Fibroblast of the aortic adventitia (primary cell): ENCODE measurements at places on chromosomes 3 and 15. TPM values are rescaled to one million over a fixed set of nuclear protein-coding genes. Genes with fewer than 3 reads are reported as not detected.

GRCh38 chr15:83653639-83654378, at the start of gene ADAMTSL3:
ADAMTSL3 (plus strand) TSS chr15:83654123; CDS start chr15:83655762, 1,639 bp downstream.
- peak; percentile 39 for DNase-seq

GRCh38 chr3:10833855-10834414, 17.9 kb downstream of the SLC6A11 start:
- DNase-seq: no peak

- no peak for DNase-seq
Measured at GRCh38 chr3:114714237-114714636, 420.4 kb downstream of the TIGIT start.

- no peak for DNase-seq
Measured at GRCh38 chr3:128210711-128211110, 57.4 kb downstream of the EEFSEC start.

DNA sequence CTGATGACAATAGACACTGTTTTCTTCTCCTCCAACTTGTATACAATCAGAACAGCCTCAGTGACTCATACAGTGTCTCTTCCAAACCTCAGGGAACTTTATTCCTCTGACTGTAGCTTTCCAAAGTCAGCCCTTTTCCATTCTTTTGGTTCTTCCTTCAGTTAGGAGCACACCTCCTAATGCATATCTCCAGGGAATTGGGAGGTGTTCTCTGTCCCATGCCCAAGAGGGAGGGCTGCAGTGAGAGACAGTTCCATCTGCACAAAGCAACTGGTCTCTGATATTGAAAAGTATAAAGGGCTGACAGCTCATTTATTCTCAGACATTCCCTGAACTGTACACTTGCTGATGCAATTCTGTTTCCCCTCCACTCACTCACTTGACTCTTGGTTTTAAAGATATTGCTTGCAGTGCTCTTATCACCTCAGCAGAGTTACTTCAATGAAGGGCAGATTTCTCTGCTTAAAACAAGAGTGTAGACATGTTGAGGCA, 337.8 kb upstream of the TBC1D5 start:
- DNase-seq: peak; percentile 65

DNA sequence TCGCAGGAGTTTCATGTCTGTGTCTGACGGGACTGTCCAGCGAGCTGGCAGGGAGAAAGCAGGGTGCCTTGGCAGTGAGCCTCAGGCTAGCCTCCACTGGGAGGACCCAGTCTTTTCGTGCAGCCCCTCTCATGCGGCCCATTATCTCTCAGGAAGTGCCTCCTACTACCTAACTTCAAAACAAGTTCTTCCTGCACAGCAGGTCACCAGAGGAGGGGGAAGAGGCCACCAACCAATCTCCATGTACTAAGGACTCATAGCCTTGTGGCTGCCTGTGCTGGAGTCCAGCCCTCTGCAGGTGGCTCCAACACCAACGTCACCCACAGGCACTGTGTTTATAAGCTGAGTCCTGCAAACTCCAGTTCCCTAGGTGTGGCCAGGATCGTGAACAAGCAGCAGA, 4.8 kb downstream of the VIPR1 start:
- no peak for DNase-seq

DNA sequence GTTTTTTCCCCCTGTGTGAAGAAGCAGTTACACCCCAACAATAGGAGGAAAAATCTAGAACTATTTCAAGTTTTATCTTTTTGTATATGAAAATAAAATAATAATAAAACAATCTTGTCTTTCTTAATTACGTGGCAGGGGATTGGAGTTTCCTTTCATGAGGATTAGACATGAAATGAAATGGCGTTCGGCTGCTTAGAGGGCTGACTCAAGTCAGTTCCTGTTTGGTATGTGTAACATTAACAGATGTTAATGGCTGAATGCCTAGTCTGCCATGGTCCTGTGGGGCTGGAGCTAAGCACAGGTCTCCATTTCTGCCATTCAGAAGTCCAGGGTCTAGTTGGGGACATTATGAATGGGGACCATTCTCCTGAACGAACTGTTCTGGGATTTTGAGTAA, 3.1 kb upstream of the EXOG start:
- DNase-seq: peak; percentile 42

GRCh38 chr3:126300761-126301481, 56.3 kb downstream of the KLF15 start:
- peak; percentile 36 for DNase-seq

GRCh38 chr3:161177991-161178390, 43.1 kb upstream of the NMD3 start:
- DNase-seq: peak; percentile 12

DNA sequence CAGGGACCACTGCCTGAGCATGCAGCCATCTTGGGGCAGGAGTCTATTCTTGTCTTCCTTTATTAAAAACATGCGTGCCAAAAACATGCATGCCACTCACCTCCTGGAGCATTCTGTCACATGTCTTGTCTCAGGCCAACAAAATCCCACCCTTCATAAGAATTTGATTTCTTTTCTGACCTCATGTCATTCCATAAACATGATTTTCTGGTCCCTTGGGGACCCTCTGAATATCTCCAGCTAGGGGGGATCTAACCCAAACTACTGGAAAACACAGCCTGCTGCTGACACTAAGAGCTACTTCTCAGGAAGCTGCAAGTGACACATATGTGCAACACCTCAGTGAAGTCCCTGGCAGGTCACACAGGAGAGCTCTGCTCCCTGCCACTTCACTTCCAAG, 26.8 kb upstream of the NOX5 start:
- DNase-seq: no peak

DNA sequence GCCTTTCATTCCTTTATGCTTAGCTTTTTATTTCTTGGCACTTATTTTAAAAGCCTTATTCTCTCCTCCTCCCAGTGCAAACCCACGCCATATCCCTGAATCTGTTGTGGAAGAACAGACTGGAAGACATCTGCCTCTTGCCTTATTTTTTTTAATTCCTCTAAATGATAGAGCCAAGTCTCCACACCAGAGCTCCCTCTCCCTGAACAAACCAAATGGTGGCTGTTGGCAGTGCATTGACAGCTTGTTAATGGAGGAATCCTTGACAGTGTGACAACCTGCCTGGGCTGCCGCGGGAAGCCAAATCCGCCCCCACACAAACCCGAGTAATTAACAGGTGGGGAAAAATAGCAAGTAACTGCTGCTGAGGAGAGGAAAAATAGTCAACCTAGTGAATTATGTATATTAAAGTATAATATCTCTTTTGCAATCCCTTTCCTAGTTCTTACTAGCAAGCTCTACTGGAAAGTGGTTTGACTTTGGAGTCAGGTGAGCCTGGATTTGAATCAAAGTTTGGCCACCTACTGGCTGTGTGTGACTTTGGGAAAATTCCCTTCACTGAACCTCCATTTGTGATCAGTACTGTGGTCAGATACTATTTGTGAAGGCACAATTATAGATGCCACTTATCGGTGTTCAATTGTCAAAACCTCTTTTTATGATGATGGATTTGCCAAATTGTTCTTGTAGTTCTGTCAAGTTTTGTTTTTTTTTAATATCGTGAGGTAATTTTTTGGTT, 589.6 kb downstream of the PDCD6IP start:
- no peak for DNase-seq

DNA sequence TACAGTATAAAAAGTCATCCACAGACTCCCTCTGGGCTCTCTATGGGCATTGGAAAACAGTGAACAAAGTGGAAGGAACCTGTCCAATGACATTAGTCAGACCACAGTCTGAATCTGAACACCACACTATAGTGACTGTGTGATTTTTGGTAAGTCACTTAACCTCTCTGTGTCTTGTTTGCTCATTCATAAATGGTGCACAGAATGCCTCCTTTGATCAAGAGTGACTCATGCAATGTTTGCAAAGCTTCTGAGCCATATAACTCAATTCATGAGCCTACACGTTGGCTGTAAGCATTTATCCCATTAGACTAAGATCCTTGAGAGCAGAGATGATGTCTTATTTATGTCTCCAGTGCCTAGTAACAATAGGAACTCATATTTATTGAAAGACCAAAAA, 46.7 kb downstream of the SV2B start:
- DNase-seq: no peak

GRCh38 chr15:41904541-41905005, 10.7 kb upstream of the SPTBN5 start:
- peak; percentile 66 for DNase-seq

DNA sequence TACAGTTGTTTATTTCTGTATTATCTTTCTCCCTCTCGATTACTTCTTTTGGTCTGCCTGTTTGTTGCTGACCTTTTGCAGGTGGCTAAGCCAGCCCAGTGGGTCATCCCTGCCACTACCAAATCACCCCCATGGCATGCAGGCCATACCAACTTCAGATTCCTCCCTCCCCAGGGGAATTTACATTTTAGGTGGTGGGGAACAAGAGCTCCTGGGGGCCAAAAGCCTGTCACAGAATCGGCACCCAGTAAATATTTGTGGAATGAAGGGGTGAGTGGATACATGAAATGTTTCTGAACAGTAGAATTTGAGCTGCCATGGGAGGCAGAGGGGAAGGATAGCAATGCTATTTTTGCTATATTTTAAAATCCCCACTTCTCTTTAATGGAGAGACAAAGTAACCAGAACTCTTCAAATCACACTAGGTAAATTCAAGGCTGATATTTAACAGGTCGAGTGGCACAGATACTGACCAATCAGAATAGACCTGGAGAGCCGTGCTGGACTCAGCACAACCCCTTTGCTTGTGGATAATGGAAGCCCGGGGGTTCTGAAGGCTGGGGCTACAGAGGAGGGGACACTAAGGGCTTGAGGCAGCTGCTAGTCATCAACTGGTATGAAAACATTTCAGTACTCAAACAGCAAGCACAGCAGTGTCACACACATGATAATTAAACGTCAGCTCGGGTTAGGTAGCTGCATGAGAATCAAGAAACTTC, 54.3 kb upstream of the SMAD3 start:
- no peak for DNase-seq

DNA sequence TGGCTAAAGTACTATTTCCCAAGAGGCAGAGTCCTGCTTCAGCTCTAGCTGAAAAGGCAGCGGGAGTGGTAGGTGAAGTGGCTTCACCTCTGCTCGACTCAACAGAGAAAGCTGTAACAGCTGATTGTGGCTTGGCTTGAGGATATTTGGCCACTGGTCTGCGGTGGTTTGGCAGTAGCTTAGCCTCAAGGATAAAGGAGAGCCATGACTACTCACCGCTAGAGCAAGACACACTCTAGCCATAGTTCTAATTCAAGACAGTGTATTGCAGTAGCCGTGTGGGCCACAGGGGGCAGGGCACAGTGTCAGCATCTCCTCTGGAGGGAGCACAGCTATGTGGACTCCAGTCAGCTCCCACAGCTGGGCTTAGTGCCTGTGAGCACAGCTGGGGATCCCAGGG, 23.5 kb downstream of the TPRG1 start:
- DNase-seq: no peak

- peak; percentile 69 for DNase-seq
Measured at GRCh38 chr3:151301787-151302186, 14.8 kb downstream of the GPR87 start.

DNA sequence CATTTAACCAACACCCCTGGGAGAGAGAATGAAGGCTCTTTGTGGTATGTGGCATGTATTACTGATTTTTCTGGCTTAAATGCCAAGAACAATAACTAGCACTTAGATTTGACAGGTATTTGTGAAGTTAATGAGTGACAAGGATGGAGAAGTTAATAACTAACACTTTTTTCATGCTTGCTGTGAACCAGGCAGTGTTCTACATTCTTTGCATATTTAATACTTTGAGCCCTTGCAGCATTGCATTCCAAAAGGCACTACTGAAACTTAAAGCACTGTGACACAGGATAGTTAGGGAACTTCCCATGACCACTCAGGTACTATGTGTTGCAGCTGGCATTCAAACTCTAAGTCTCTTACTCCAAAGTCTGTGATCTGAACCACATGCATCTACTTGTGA, 650.6 kb downstream of the ZPLD1 start:
- DNase-seq: no peak

GRCh38 chr15:79292011-79292410, 9.5 kb downstream of the ANKRD34C start:
- no peak for DNase-seq

DNA sequence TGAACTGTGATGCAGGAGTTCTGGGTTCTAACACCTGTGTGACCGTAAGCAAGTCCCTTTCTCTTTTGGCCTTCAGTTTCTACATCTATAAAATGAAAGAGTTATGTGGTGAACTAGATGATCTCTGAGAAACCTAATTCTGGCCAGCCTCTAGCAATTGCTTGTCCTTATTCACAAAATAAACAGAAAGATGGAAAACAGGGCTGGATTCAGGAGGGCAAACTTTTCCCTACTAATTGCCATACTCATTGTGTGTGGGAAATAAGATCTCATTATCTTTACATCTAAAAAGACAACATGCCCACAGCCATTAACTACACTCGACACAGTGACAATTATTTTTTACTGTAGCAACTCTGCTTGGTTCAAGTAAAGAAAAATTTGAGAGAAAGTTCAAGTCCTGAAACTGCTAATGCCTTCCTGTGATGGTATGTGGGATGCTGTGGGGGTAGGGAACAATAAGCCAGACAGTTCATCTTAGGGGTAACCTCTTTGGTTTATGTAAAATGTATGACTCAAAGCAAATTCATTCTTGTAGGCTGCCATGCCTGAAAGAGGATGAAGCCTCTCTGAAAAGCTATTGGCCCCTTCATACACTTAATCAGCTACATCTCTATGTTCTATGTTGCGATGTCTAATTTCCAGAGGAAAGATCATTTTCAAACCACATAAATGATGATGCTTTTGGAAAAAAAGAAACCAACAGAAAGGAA, 177.6 kb upstream of the BCL6 start:
- no peak for DNase-seq

GRCh38 chr3:38002291-38002876, 11.8 kb downstream of the VILL start:
- DNase-seq: no peak

AMT gene
- 0.63 and 3.3 TPM in 2 replicates for total RNA-seq

TTC21A gene
- total RNA-seq: 2.4 and 3.8 TPM in 2 replicates

CD86 gene
- not detected in 2 replicates for total RNA-seq

NMNAT3 gene
- 1.5 and 1.8 TPM in 2 replicates for total RNA-seq

CLRN1 gene
- total RNA-seq: not detected in 2 replicates

ATP2B2 gene
- not detected in 2 replicates for total RNA-seq

CCR8 gene
- not detected in 2 replicates for total RNA-seq

ARHGEF26 gene
- total RNA-seq: 2.0 and 4.3 TPM in 2 replicates

NAA80 gene
- total RNA-seq: 3.8 and 8.4 TPM in 2 replicates

GPR27 gene
- 0.25 TPM in 1 of 2 replicates, not detected in the other for total RNA-seq

PLCH1 gene
- 0.09 TPM in 1 of 2 replicates, not detected in the other for total RNA-seq

NEK10 gene
- total RNA-seq: 13.1 and 27.1 TPM in 2 replicates

CIB2 gene
- 2.3 and 4.3 TPM in 2 replicates for total RNA-seq

ZBTB47 gene
- 22.3 and 41.8 TPM in 2 replicates for total RNA-seq

NCKIPSD gene
- total RNA-seq: 8.1 and 20.0 TPM in 2 replicates

ZFAND6 gene
- 27.2 and 125 TPM in 2 replicates for total RNA-seq
